ENCODE measurements at places on chromosomes 11 and 22. TPM values are rescaled to one million over a fixed set of nuclear protein-coding genes. Genes with fewer than 3 reads are reported as not detected.

- DNase-seq, result no peak
These were observed 121.5 kb downstream of the CEP164 start for GRCh38 chr11:117449111-117449693.

Gene CARD10
- 7.3 TPM for total RNA-seq

Gene HORMAD2
- total RNA-seq, result not detected

GRCh38 chr11:12376259-12377081 lies 901 bp upstream of the PARVA start:
- DNase-seq, result peak; percentile 88

DNA sequence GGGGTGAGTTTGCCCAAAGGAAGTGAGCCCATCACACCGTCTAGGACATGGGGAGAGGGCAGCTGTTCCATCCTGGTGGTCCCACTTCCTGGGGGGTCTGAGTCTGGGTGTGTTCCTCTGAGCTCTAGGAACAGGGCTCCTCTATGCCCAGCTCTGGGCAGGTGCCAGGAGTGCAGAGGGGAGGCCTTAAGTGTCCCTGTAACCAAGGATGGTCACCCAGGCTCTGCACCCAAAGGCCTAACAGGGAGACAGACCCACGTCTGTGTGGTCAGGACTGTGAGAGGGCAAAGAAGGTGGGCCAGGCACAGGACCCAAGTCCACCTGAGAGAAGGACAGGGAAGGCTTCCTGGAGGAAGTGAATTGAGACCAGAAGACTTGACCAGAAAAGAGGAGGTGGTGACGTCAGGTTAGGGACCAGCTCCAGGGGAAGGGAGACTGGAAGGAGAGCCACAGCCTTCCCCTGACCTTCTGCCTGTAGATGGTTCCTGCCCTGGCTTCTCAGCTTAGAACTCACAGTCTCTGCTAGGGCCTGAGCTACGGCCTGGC lies 11.3 kb upstream of the TCF20 start:
- DNase-seq, result no peak

Gene USH1C
- total RNA-seq, result not detected

Data from myocyte (in vitro differentiated cells).